ENCODE measurements at places on chromosomes 3 and 15.

DNA sequence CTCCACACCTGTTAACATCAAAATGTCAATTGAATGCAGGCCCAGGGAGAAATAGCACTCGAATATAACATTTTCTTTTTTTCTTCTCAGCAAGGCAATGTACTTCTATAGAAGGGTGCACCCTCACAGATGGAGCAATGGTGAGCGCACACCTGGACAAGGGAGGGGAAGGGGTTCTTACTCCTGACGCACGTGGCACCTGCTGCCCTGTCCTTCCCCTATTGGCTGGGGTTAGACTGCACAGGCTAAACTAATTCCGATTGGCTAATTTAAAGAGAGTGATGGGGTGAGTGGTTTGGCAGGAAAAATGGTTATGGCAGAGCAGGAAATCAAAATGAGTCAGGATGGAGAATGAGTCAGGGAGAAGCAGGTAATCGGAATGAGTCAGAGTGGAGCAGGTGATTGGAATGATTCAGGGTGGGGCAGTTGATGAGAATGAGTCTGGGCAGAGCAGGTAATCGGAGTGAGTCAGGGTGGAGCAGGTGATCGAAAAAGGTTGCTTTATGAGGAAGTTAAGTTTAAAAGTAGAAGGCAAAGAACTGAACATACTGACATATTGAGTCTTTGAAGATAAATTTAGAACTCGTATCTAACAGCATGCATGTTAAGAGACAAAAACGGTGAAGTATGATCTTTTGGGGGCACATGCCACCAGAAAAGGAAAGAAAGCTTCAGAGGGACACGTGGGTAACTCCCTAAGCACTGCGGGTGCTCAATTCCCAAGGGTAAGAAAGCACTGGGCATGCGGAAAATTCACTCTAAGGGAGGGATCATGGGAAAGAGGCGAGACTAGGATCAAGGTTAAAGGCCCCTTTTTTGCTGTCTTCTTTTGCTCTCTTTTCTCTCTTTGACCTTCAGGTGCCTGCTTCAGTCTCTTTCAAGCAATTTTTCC, 72.9 kb upstream of the GALNT15 start:
- no peak for DNase-seq

- no peak for DNase-seq
These were observed 333.5 kb downstream of the LSAMP start for GRCh38 chr3:116111765-116112164.

DNA sequence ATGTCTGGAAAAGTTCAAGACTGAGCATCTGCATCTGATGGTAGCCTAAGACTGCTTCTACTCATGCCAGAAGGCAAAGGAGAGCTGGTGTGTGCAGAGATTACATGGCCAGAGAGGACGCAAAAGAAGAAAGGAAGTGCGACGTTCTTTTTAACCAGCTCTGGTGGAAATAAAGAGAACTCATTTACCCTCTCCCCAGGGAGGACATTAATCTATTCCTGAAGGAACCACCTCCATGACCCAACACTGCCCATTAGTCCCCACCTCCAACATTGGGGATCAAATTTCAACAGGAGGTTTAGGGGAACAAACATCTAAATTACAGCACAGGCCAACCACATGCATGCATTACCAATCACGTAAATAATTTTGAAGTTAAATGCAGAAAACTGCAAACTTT, 1.5 kb upstream of the NCK1 start:
- DNase-seq, result no peak

GRCh38 chr15:34927726-34928125, 41.8 kb downstream of the AQR start:
- DNase-seq, result no peak

DNA sequence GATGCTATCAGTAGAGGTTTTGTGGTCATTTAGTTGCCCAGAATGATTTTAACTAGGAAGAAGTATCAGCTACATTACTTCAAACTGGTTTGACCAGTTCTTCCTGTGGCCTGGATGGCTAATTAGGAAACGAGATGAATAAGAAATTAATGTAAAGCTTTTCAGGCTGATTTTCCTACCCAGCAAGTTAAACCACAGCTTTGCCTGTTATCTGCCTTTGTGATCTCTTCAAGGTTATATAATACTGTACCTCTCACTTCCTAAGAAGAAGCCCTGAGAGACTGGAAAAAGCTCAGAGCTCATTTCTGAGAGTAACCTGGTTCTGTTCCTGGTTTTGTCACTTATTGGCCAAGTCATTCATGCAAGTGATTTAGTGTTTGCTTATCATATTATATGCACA, 782.2 kb upstream of the GOLIM4 start:
- DNase-seq, result no peak

- no peak for DNase-seq
These were observed 38.2 kb downstream of the CDIN1 start for GRCh38 chr15:36617529-36618196.

GRCh38 chr3:106589311-106589942, 720.6 kb upstream of the CBLB start:
- DNase-seq, result no peak

DNA sequence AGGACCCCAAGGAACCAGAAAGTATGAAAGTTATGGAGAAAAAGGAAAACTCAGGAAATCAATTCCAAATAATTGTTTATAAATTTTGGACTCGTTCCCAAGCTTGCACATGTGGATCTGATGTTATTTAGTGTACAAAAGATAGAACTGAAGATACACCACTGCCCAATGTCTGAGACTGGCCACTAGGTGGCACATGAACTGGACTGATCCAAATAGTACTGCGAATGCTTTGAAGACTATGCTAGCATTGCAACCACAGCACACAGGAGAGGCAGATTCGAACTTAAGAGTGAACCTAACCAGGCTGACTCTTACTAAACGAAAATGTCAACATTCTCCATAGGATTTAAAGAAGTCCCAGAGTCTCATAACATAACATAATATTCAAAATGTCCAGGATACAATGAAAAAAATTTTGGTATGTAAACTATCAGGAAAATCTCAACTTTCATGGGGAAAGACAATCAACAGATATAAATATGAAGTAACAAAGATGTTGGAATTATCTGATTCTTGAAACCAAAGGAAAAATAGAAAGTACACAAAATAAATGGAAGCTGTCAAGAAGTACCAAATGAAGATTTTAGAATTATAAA, 596.7 kb downstream of the FGF12 start:
- DNase-seq, result peak; percentile 69

- no peak for DNase-seq
These were observed 3.7 kb upstream of the CLDN1 start for GRCh38 chr3:190325923-190326322.

- no peak for DNase-seq
These were observed 182.0 kb downstream of the FGF12 start for GRCh38 chr3:192545333-192545732.

DNA sequence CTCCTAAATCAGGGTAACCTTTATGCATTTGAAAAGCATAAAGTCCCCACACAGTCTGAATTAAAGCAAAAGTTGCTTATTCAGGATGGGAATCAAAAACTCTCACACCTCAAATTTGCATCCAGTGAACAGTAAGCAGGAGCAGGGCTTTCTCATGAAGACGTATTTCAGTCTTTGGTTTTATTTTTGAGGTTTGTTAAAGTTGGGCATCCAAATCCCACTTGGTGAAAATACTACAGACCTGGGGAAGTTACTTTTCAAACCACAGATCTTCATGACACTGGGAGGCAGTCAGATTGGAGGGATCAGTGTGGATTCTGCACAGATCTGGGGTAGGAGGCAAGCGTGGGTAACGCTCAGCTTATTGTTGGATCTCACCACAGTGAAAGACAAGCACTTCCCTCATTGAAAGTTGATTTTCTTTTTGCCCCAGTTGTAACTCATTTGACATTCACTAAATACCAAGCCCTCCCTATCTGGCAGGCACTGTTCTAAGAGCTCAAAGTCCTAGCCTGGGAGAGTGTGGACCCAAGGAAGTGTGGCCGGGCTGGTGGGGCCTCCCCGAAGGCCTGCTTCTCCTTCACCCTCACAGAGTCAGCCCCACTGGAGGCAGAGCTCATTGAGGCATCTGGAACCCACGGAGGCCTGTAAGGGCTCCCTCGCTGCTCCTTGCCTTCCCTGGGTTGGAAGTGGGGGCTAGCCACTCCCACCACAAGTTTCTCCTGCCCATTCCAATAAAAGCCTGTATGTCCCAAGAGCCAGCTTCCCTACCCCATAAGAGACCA, 783 bp upstream of the ISG20 start:
- peak; percentile 64 for DNase-seq

GRCh38 chr15:70451821-70452653, 311.3 kb downstream of the UACA start:
- DNase-seq, result no peak

- DNase-seq, result no peak
These were observed 114.6 kb upstream of the TRIM42 start for GRCh38 chr3:140563206-140563760.

DNA sequence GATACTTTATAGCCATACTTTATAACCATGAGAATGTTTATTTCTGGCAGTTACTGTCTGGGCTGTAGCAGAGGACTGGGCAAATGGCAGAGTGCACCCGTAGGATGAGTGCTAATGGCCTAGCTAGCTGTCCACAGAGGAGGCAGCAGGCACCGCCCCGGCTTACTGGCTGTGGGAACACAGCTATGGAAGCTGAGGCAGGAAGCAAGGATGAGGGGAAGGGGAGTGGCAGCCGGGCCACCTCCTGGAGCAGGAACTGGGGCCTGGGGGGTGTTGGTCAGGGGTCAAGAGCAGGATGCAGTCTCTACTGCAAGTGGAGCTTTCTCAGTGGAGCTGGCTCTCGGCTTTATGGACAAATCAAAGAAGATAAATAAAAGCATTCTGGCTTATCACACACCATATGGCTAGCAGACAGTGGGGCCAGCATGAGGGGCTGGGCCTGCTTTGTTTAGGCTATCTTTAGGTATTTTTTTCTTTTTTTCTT, 316.8 kb upstream of the CTDSPL start:
- no peak for DNase-seq

DNA sequence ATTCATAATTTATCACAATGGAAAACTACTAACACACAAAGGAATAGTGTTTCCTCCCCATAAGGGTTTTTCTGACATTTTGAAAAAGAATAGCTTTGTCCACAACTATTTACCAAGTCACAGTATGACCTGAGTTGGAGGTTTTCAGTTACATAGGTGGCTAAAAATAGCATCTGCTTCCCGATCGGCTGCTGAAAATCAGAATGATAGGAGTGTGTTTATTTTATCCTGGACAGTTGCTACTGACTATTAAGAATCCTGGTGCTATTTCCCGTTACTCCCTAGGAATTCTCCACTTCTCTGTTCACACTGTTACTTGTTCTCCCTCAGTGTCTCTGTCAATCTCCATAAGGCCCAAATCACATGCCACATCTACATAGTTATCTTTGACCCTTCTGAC, 353.9 kb upstream of the RARB start:
- DNase-seq, result no peak

DNA sequence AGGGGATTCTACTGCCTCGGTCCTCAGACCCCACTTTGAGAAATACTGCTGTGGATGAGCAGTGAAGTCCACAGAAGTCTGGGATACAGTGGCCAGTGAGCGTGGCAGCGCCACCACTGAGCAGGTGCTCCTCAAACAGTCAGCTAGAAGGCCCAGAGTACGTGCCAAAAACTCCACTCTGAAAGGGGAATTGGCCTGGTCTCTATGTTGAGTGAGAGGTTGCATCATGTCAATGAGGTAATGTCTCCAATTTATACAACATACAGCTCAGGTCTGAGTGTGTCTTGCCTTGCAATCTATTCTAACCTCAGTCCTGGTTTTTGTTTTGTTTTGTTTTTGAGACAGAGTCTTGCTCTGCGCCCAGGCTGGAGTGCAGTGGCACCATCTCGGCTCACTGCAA, 53.3 kb upstream of the ETV5 start:
- DNase-seq, result no peak

DNA sequence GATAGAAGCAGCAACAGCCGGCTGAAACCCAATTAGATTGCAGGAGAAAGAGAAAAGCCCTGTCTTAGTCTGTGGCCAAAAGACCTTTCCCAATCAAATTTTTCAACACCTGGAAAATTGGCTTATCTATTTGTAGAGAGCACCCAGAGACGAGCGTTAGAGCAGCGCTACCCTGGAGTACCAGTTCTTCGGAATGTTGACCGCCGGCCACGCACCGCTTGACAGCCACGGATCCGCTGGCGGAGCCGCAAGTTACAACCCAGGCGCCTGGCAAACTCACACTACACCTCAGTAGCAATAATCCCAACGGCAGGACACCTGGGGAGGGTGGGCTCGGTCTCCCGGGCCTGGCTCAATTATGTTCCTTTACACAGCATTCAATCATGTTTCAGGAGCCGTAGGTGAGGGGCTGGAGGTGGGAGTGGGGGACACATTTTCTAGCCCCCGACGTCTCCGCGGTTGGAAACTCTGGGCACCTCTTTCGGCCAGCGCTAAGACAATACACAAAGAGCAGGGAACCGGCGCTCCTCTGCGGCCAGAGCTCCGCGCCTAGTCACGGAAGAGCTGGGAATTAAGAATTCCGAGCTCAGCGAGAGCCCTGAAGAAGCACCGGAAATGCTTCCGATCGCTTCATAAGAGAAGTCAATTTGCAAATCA, 1.2 kb downstream of the MB21D2 start:
- DNase-seq, result peak; percentile 62

GRCh38 chr15:63473007-63473748, 31.2 kb upstream of the USP3 start:
- DNase-seq, result no peak

DNA sequence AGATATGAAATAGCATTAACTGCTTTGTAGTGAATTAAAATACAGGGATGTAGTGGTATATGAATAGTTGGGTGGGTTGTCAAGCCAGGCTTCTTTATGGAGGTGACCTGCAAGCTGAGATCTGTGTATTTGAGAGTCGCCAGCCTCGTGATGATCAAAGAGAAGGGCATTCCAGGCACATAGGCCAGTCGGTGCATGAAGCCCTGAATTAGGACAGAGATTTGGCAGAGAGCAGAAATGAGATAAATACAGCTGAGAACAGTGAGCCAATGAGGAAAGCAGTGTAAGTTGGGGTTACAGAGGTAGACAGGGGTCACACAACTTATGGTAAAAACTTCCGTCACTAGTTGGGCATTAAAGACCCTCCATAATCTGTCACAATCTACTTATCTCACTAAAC, 641.9 kb downstream of the OTOL1 start:
- DNase-seq, result no peak

DNA sequence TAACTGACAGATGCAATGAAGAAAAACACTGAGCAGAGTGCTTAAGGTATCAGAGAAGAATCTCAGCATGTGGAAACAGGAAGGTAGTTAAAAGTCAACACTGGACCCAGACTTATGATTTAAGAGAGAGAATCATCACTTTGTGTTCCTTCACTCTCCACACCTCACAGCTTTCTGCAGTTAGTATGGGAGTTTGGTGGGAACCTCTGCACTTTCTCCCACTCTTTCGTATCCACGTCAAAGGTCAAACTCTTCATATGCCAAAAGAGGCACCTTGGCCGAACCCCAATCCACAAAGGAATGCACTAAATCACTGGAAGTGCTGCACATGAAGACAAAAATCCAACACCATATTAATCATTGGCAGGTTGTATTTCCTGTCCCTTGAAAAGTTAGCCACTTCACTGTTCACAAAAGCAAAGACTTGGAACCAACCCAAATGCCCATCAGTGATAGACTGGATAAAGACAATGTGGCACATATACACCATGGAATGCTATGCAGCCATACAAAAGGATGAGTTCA, 361.2 kb downstream of the MAGI1 start:
- no peak for DNase-seq
